Eye (tissue), 1 donor: ENCODE measurements at places on chromosomes 3 and 15.

DNA sequence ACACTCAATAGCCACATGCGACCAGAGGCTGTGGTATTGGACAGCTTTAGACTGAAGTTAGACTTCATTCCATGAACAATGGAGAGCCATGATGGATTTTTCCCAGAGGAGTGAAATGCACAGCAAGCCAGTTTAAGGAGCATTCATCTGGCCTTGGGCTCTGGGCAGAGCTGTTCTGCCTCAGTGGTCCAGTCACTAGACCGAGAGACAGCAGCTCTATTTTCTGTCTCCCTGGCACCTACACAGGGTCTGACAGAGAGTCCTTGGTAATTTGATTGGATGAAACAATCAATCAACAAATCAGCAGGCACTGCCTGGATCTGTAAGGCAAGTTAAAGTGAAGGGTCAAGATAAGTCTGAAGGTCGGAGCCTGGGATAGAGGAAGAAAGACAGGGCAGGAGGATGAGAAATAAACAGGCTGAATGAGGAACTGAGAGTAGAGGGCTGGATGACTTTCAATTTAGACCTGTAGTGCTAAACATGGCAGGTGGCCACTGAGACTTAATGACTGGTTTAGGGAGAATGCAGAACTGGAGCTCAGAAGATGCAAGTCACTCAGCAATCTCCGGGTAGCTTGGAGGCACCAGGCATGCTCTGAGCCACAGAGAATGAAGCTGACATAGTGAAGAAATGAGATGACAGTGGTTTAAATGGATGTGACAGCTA, 98.5 kb upstream of the SLC25A36 start:
- DNase-seq: peak; percentile 17

DNA sequence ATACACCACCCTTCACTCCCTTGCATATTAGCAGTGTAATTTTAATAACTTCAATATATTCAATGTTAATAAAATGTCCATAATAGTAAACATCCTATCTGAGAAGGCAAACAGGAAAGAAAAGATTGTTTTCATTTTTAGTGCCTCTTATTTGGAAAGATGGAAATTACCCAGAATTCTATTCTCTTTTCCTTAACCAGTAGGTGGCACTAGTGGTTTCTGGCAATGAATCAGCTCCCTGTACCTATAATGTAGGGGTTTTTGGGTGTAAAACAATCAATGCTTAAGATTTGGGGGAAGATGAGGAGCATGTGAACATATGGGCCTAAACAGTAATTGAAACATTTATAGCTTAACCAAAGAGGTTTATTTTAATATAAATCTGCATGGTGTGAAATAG, 5.7 kb upstream of the SEMA6D start:
- no peak for DNase-seq

GRCh38 chr3:128584412-128585020, 66.1 kb downstream of the RPN1 start:
- peak; percentile 77 for DNase-seq

- no peak for DNase-seq
These were observed 7.9 kb upstream of the FURIN start for GRCh38 chr15:90860450-90860849.

DNA sequence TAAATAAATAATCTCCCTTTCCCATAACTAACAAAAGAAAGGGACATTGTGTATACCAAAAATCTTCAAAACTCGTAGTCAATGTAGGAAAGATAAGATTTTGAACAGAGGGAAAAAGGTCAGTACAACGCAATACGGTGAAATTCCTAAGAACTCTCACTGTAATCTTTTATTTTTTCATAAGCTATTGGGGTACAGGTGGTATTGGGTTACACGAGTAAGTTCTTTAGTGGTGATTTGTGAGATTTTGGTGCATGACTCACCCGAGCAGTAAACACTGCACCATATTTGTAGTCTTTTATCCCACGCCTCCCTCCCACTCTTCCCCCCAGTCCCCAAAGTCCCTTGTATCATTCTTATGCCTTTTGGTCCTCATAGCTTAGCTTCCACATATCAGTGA, 718.0 kb downstream of the TBL1XR1 start:
- DNase-seq: no peak

- DNase-seq: no peak
These were observed 112.3 kb downstream of the ADAMTS17 start for GRCh38 chr15:100229181-100230163.

DNA sequence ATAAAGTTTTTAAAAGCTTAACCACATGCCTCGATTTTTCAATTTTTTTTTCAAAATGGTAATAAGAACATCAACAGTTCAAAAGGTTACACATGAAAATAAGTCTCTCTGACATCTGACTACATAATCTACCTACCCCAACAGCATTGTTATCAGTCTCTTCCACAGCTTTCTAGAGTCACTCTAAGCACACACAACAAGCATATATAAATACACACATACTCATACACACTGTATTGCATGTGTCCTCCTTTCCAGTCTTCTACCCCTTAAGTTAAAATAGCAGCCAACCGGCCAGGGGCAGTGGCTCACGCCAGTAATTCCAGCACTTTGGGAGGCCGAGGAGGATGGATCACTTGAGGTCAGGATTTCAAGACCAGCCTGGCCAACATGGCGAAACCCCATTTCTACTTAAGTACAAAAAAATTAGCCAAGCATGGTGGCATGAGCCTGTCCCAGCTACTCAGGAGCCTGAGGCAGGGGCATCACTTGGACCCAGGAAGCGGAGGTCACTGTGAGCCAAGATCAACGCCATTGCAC, 12.2 kb downstream of the TBL1XR1 start:
- DNase-seq: no peak

GRCh38 chr3:188863999-188864406, 307.8 kb upstream of the TPRG1 start:
- DNase-seq: peak; percentile 26

- no peak for DNase-seq
These were observed 25.3 kb upstream of the AGBL1 start for GRCh38 chr15:86054338-86054737.

GRCh38 chr3:171753025-171753472, 57.2 kb downstream of the PLD1 start:
- no peak for DNase-seq

GRCh38 chr15:48915861-48916260, 37.9 kb downstream of the EID1 start:
- peak; percentile 53 for DNase-seq

- DNase-seq: no peak
These were observed 20.3 kb downstream of the CSRNP1 start for GRCh38 chr3:39133093-39133490.

- no peak for DNase-seq
These were observed 14.6 kb downstream of the ACAD11 start for GRCh38 chr3:132645058-132645457.

- no peak for DNase-seq
These were observed 1.8 kb downstream of the NUSAP1 start for GRCh38 chr15:41334293-41335120.

- peak; percentile 20 for DNase-seq
These were observed 404.4 kb upstream of the MDFIC2 start for GRCh38 chr3:70716832-70717231.

GRCh38 chr3:18900994-18901393, 247.3 kb upstream of the KCNH8 start:
- no peak for DNase-seq

GRCh38 chr15:48190932-48191573, 412 bp upstream of the CTXN2 start:
- DNase-seq: peak; percentile 95

GRCh38 chr3:46536758-46537157, 29.3 kb downstream of the LRRC2 start:
- no peak for DNase-seq

DNA sequence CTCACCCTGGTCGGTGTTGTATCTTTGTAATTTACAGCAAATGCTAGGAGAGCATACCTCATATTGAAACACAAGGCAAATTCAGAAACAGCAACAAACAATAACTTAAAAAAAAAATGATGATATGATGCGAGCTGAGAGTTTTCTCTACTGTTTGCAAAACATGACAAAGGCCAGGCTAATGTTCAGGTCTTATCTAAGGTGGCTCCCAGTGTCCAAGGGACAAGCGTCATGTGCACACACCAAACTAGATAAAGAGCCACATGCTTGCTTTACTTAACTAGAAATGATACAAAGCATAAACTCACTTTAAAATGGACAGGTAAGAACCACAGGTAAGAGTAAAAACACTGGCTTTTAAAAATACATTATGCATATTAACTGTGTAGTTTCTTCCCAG, 375.9 kb downstream of the FOXP1 start:
- DNase-seq: no peak

DNA sequence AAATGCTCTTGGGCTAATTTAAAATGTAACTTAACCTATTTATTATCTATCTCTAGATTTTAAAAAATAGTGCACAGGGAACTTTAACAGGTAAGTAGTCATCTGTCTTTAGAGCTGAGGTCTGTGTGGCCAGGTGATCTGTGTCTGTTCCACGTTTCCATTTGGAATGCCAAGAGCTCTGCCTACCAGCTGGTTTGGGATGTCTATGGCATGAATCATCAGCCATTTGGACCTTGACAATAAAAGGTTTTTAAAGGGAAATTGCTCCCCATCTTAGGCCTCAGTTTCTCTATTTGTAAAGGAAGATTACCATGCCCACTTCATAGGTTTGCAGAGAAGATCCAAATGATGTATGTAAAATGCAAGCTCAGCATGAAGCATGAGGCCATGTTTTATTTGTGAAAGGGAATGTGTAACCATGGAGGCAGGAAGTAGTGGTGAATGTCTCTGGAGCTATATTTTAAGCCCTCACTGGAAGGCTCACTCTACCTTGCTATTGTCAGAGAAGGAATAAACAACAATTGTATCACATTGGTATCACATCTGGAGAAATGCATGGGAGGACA, 548.1 kb upstream of the LMCD1 start:
- no peak for DNase-seq

DNA sequence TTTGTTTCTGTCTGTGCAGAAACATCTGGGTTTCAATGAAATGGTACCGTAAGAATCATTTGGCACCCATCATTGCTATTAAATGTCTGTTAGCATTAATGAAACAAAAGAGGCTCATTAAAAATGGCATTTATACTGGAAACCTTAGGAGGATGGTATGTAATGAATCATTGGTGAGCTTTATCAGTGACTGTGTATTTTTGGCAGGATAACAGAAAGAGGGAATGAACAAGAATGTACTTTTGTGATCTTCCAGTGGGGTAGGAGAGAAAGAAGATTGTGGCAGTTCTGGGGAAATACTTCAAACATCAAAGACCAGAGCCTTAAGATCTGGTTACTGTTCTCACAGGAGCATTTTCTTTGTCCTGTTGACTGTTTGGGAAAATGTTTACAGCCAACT, 4.7 kb upstream of the DCBLD2 start:
- no peak for DNase-seq

GRCh38 chr3:43453981-43454380, 167.6 kb downstream of the SNRK start:
- no peak for DNase-seq

- DNase-seq: no peak
These were observed 204.3 kb downstream of the ALCAM start for GRCh38 chr3:105571005-105571404.

DNA sequence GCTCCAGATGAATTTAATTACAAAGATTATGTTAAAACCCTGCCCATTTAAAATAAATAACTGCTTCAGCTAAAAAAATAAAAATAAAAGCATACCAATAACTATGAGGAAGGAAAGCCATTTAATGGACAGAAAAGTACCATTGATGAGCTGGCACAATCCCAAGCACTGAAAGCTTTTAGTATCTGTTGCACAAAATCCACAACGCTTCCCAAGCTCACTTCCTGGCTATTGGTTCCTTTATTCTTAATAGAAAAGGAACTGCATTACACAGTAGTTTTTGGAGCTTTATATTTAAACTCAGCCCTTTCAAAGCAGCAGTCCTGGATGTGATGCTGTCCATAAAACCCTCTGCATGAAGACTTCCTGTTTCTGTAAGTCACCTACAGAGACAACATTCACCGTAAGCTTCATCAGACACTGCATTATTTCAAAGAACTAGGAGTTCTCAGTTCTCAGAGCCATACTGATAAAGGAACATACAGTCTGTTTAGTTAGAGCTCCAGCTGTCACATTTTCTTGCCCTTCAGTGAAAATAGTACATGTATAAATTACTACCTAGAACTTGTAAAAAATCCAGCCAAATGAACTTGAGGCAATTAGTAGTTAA, 81.5 kb downstream of the CSNK1G1 start:
- no peak for DNase-seq

DNA sequence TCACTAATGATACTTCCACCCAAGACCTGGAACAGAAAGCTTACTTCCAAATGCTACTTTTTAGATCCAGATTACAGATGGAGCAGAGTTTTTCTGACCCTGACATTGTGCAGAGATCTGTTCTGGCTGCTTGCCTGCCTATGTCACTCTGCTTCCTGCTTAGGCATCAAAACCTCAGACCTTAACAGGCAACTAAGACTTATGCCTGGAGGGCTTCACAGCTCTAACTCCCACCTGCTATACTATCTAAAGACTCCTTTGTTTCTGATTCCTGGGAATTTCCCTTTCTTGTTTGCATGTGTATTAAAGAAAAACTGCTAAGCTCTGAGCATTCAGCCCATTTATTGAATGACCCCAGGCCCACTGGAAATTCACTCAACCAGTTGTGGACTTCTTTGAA, 157.4 kb upstream of the NPHP3 start:
- no peak for DNase-seq

GRCh38 chr3:144369129-144369879, 397.7 kb downstream of the DIPK2A start:
- DNase-seq: peak; percentile 18

- no peak for DNase-seq
These were observed 10.4 kb downstream of the LIMD1 start for GRCh38 chr3:45604999-45605398.

DNA sequence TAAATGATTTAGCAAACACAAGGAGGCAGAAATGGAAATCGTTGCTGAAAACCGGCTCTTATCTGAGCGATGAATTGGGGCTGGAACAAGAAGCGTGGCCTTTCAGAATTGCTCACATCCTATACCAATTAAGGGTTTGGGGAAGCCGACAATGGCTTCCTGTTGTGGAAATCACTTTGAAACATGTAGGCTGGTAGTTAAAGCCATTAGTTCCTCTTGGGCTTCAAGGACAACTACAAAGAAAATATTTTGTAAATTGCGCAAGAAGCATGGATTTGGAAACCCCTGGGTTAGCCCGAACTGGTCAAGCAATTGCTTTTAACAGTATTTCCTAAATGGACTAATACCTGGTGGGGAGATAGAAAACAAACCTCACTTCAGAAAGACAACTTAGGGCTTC, 182.4 kb downstream of the ADAMTS9 start:
- DNase-seq: no peak

DNA sequence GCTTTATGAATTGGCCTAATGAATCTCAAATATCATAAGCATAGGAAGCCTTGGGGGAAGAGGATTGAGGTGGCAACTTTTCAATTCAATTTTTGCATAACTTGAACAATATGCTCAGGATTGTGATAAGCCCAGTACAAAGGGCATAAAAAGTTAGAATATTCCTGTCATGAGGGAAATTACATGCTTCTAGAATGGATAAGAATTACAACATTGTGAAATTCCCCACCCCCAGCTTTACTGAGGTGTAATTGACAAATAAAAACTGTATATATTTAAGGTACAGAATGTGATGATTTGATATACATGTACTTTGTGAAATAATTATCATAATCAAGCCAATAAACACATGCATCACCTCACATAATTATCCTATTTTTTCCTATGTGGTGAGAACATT, 132.6 kb upstream of the TNIK start:
- no peak for DNase-seq

GRCh38 chr3:42157540-42158538, 66.7 kb downstream of the TRAK1 start:
- DNase-seq: no peak

GRCh38 chr3:169384573-169384972, 278.9 kb downstream of the MECOM start:
- DNase-seq: no peak
